Hematopoietic multipotent progenitor cell (in vitro differentiated cells): ENCODE measurements at places on chromosomes 11 and 22. TPM values are rescaled to one million over a fixed set of nuclear protein-coding genes. Genes with fewer than 3 reads are reported as not detected.
A peak's percentile ranks its signal among the peaks of the same experiment; 100 is the strongest.

GRCh38 chr22:36886016-36886415 lies 25.2 kb downstream of the NCF4 start:
- no peak for DNase-seq

DNA sequence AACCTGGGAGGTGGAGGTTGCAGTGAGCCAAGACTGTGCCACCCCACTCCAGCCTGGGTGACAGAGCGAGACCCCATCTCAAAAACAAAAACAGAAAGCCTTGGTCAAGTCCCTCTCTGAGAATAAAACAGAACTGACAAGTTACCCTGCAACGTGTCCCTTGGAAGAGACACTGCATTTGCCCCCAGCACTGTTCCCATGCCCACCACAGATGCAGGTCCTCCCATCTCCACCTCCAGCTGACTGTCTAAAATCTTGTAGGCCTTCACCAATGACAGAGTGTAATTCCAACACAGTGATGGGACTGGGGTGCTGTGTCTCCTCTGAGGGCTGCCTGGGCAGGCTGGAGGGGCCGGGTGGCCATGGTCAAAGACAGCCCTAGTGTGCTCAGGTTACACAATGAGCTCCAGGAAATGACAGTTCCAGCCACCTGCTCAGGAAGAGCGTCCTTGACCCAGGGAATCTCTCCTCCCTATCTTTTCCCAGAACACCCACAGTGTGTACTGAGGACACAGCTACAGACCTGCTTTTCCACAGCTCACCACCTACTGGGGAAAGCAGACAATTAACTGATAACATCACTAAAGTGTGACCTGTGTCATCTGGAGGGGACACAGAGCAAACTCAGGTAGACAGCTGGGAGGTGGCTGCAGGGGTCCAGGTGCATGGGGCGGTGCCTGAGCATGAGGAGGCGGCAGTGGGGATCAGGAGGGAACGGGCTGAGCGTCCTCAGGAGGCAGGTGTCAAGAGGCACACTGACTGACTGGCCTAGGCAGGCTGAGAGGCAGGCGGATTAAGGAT lies 56.4 kb downstream of the ARFGAP3 start:
- no peak for DNase-seq

- no peak for DNase-seq
These were observed 43.6 kb downstream of the TENM4 start for GRCh38 chr11:79397252-79397651.

- peak; percentile 61 for DNase-seq
These were observed at the start of gene TTLL1 for GRCh38 chr22:43088984-43089717. TSS of gene TTLL1 (minus strand) at chr22:43089391. CDS start at chr22:43075586, 13,805 bp downstream.

- no peak for DNase-seq
These were observed 1313.7 kb downstream of the BRD1 start for GRCh38 chr22:48513929-48514328.

DNA sequence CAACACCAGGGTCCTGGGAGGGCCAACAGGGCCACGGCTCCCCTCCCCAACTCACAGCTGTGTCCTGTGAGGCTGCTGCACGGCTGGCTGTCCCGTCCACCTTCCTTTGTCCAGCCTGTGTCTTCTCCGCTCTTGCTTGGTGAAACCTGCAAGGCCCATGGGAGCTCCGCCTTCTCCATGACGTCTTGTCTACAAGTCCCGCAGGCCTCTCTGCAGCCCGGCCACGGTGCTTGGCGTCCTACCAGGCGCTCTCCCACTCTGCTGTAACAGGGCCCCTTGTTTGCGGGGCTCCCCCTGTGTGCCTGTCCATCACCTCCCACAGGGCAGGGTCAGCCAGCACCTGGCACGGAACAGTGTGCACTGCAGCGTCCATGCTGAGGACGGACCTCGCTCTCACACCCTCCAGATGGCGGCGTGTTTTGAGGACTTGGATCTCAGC lies 866.8 kb downstream of the TBC1D22A start:
- no peak for DNase-seq

- no peak for DNase-seq
These were observed 46.1 kb upstream of the RASSF10 start for GRCh38 chr11:12963051-12963450.

- DNase-seq, result no peak
These were observed 7.0 kb upstream of the MPPED1 start for GRCh38 chr22:43404673-43405385.

BACE1 gene
- 17.0 TPM for total RNA-seq

- no peak for DNase-seq
These were observed 33.4 kb downstream of the SERPIND1 start for GRCh38 chr22:20807315-20807752.

CTTN gene
- total RNA-seq, result 1.3 TPM

MOGAT2 gene
- total RNA-seq, result under 0.01 TPM

OR52I2 gene
- not detected for total RNA-seq

ACTN3 gene
- not detected for total RNA-seq

TYR gene
- not detected for total RNA-seq

NXPE1 gene
- not detected for total RNA-seq

GRCh38 chr11:118560806-118561205 lies 4.9 kb downstream of the IFT46 start:
- DNase-seq, result no peak
